DMS 273 treated with DMSO at 0.1 percent for 48 hours (cell line): ENCODE measurements at places on chromosomes 4 and X.

- DNase-seq = no peak
Measured at GRCh38 chrX:112889400-112889799, 48.8 kb upstream of the AMOT start.

GRCh38 chr4:164357957-164358356 lies 396.0 kb upstream of the SMIM31 start:
- DNase-seq = no peak

DNA sequence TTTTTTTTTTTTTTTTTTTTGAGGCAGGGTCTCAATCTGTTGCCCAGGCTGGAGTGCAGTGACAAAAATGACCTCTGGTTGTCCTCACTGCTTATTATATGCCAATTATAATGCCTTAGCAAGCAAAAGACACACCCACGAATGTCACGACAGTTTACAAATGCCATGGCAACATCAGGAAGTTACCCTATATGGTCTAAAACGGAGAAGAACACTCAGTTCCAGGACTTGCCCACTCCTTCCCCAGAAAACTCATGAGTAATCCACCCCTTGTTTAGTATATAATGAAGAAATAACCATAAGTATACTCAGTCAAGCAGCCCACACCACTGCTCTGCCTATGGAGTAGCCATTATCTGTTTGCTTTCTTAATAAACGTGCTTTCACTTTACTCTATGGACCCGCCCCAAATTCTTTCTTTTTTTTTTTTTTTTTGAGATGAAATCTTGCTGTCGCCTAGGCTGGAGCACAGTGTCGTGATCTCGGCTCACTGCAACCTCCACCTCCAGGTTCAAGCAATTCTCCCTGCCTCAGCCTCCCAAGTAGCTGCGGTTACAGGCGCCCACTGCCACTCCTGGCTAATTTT lies 106.2 kb downstream of the SMIM20 start:
- no peak for DNase-seq

DNA sequence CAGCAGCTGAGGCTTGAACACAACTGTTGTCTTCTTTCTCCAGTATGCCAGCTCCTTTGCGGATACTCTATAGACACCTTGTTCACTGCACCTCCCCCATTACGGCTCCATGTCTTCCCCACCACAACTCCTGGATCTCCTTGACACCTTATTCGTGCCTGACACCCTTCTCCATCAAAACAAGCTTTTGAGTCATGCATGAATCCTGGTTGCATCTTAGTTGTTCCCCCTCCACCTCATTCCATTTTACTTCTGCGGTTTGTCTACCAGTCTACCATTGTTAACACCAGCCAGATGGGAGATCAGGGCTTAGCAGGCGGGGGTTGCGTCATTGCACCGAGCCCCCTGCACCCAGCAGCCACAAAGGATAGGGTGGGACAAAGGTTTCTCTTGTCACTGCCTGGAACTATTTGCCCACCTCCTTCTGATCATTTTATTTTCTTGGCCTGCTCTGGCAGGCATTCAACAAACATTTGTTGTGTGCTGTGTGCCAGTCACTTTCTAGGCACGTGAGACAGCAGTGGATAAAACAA lies 2.0 kb upstream of the CDK16 start:
- no peak for DNase-seq

DNA sequence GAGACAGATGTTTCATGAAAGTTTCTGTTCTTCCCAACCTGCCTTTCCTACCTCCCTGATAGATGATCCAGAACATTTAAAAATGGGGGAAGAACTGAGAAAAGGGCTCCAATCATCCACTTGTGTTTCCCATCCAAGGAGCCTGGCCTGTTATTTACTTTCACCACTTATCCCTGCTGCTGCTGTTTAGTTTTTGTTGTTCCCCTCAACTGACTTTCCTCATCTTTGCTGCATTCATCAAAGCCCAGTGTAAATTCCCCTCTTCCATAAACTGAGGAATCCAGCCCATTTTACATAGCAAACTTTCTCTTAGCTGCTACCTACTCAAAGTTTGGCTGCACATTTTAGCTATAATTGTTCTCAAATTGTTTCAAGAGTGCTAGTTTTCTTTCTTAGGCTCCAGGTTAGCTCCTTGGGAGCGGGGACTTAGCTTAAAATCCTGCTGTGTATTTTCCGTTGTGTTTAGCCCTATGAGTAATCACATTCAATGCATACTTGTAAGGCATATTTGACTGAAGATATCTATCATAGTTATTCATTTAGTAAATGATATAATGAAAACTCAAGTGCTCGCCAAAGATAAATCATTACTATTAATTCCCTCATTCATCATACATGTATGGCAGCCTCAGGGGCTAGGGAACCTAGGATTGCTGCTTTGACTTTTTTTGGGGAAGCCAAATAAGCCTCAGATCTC lies 1.4 kb upstream of the PTPN13 start:
- no peak for DNase-seq

DNA sequence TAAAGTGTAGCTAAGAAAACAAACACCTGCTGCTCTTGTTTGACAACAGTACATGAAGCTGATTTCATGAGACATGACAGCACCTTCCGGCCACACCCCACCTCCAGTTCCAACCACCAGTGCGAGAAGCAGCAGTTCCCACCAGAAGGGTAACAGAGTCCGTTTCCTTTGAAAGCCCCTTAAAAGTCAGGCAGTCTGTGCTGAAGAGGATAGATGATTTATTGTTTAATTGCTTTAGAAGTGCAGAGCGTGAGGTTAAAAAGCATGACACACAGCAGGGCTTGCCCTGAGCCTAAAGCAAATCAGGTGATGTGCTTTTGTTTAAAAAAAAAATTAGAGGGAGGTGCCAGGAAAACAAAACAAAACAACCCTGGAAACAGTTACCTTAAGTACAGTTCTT lies 82.6 kb downstream of the HADH start:
- no peak for DNase-seq

GRCh38 chr4:135256111-135256510 lies 1054.5 kb upstream of the PABPC4L start:
- DNase-seq = no peak

DNA sequence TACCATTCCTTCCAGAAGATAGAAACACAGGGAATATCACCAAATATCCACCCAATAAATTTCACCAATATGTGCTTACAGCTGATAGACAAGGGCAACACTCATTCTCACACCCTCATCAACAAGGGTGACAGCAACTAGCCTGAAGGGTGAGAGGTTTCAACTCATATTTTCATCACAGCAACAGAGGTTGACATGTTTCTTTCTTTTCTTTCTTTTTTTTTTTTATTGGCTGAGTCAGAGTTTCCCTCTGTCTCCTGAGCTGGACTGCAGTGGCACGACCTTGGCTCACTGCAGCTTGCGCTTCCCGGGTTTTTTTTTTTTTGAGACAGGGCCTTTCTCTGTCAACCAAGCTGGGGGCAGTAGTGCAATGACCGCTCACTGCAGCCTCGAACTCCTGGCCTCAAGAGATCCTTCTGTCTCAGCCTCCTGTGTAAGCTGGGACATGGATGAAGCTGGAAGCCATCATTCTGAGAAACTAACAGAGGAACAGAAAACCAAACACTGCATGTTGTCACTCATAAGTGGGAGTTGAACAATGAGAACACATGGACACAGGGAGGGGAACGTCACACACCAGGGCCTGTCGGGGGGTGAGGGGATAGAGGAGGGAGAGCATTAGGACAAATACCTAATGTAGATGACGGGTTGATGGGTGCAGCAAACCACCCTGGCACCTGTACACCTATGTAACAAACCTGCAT lies 27.5 kb upstream of the ASMTL start:
- no peak for DNase-seq

GRCh38 chr4:89929425-89930159 lies 34.9 kb downstream of the MMRN1 start:
- no peak for DNase-seq

- DNase-seq = no peak
Measured at GRCh38 chrX:53631156-53631555, 55.4 kb downstream of the HUWE1 start.

GRCh38 chr4:19187691-19188090 lies 1064.0 kb upstream of the SLIT2 start:
- DNase-seq = no peak

- no peak for DNase-seq
Measured at GRCh38 chrX:148466292-148466691, 34.1 kb upstream of the AFF2 start.

- no peak for DNase-seq
Measured at GRCh38 chr4:152936446-152937335, 568 bp downstream of the FHDC1 start.

DNA sequence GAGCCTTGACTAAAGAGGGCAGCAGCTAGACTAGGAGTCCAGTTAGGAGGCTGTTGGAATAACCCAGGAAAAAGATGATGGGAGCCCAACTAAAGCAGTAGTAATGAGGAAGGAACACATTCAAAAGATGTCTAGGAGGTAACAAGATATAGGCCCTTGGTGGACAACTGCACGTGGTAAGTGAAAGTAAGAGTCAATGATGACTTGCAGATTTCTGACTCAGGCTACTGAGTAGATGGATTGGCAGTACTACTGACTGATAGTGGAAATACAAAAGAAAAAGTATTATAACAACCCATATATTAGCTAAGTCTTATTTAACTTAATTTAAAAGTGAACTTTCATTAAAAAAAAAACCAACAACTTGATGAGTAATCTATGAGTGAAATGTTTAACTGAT lies 74.0 kb downstream of the PAK3 start:
- DNase-seq = no peak

DNA sequence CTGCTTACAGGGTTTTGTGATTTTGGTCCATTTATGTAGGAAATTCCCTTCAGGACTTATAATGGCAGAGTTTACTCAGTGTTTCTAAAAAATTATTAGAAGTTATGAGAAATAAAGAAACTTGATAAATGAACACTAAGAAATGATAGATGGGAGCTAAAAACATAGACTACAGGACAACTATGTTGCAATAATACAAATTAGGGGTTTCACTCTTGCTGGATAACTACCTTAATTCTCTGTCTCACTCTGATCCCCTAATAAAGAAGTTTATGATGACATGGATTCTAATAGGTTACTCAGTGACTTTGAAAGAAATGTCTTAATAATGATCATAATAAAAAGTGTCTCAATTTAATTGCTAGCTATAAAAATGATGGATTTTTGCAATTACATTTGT lies 23.3 kb upstream of the BBS12 start:
- no peak for DNase-seq

DNA sequence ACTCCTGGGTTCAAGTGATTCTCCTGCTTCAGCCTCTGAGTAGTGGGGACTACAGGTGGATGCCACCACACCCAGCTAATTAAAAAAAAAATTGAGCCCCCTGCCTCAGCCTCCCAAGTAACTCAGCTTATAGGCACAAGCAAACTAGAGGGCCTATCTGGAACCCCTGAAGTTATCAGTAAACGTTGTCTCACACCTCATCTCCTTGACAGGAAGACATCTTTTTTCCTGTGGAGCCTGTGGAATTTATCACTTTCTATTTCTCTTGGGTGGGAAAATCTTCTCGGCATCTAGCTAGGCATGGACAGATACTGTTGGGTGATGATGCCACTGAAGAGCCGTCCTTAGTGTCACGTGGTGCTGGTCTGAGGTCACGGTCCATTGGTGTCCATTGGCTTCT lies 171.3 kb downstream of the SOWAHB start:
- no peak for DNase-seq

DNA sequence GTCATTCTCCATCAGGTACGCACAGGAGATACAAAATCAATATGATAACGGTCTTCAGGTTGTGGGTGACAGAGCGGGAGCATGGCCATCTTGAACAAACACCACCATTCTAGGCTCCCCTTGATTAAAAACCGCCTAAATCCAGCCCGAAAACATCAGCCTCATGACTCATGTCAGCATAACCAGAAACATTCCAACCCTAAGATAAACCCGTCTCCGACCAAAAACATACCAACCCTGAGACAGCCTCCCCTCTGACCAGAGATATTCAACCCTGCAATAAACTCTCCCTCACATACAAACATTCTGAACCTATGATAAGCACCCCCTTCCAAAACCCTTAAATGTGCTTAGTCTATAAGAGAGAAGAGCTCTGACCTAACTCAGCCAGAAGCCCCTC lies 157.9 kb downstream of the DHRSX start:
- DNase-seq = no peak

DNA sequence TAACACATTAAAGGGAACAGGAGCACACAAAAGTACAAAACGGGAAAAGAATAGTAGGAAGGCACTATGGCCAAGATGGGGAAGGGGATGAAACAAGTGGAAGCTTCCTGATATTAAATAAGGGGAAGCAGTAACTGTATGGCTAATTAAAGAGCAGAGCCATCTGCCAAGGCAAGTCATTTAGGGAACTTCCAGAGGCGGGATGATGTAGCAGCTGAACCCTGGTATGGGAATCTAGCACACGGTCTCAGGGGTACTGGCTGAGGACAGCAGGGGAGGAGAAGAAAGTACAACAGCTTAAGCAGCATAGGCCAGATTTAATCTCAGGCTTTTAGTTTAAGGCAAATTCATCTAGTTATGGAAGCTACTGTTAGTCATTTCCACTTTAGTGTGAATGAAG lies 59.1 kb downstream of the IGFBP7 start:
- DNase-seq = peak; percentile 12

DNA sequence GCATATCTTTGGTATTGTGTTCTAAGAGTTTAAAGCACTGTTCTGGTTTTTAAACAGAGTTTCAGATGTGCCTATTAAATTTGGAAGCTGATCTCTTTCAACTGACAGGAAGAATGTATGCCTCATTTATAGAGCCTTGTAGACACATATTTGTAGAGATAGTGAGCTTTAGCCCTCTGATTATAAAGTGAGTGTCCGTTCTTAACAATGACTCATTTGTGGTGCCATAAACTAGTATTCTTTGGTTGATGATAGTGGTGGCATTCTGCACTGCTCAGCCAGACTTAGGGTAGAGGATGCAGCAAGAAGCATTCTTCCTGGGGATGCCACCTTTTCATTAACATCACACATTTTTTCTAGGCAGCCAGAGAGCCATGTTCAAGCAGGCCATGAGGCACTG lies 121.7 kb downstream of the TLL1 start:
- DNase-seq = no peak

DNA sequence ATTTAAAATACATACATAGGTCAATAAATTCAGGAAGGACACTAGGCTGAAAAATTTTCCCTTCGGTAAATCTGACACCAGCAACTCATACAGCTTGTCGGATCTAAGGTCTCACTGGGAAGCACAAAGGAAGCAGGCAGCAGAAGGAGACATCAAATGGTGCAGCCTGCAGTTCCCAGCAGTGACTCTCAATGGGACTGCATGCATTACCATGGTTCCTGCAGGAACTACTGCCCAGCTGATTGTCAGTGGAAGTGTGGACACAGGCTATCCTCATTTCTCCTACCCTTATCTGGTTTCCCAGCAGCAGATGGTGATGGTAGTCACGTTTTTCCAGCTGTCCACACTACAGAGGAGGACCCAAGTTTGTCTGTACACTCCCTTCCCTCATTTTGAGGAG lies 113.3 kb downstream of the PPP1R2C start:
- DNase-seq = no peak

- no peak for DNase-seq
Measured at GRCh38 chr4:3871181-3871852, 105.1 kb downstream of the ADRA2C start.

GRCh38 chr4:141705048-141705746 lies 68.8 kb downstream of the IL15 start:
- no peak for DNase-seq

DNA sequence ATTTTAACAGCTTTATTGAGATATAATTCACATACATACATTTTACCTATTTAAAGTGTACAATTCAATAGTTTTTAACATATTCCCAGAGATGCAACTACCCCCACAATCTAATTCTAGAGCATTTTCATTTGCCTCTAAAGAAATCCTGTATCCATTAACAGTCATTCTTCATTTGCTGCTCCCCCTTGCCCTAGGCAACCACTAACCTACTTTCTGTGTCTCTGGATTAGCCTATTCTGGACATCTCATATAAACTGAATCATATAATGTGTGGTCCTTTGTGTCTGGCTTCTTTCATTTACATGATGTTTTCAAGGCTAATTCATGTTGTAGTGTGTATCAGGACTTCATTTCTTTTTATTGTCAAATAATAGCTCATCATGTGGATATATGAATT lies 105.1 kb upstream of the GRPR start:
- no peak for DNase-seq
